Right forelimb (tissue), 1 donor: ENCODE measurements at places on chromosomes 7 and 10.

DNA sequence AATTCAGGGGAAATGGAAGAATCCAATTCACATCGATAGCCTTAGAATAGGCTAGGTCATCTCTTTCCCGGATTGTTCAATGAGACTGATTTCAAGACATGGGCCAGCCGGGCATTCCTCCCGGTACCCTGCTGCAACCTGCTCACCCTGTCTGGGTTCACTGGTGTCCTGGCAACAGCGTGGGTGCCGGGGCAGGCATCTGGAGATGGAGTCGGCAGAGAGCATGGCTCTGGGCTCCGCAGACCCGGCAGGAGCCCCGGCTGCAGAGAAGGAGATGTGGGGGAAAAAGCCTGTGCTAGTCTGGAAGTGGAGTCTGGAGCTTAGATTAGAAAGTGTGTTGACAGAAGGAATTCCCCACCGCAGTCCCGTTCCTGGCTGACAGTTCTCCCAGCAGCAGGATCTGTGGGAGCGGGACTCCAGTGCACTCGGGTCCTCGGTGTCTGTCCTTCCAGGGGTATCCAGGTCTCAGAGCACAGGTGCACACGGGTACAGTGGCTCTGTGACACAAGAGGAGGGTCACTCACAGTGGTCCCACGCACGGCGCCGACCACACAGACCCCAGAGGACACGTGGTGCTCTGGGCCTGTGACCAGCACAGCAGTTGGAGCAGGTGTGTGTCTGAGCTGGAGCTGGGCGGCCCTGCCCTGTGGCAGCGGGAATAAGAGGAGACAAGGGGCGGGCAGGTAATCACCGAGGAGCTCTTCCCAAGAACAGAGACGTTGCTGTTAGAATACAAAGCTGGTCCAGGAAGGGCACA, 65.7 kb upstream of the PITRM1 start:
- DNase-seq, result no peak

DNA sequence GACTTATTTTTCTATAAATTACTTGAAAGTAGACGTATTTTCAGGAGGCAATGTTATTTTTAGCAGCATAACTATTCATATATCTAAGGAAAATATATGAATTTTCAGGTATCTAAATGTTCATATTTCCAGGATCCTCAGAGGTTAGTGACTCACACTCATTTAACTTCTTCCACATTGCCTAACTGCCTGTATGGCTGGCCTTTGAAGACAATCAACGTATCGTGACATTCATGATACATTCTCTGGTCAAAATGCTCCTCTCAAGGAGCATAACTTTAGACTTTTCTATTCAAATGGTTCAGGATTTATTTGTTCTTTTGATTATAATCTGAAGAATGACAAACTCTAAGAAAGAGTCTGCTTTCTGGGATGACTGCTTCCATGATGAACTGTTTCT, 89.3 kb downstream of the SEMA3C start:
- no peak for DNase-seq

DNA sequence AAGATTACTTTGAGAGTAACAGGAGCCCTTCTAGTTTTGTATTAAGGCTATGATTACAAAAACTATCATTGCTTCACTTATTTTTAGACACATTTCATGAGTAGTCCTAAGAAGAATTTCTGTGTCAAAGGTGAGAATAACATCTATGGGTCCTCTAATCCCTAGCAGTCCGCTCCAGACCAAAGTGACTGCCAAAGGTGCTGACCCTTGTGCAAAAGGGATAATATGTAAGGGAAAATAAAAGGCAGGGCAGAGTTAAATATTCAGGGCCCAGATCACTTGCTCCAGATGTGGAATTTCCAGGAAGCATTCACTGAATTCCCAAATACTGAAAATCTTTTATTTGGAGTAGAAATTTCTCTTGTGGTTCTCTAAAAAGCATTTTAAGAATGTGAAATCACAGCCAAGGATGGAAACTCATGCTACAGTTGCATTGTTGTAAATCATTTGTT, 29.3 kb downstream of the RHOBTB1 start:
- no peak for DNase-seq

GRCh38 chr7:17406738-17407137, 108.3 kb downstream of the AHR start:
- no peak for DNase-seq

- DNase-seq, result no peak
Measured at GRCh38 chr7:53642361-53642760, 606.9 kb downstream of the POM121L12 start.

GRCh38 chr7:36155811-36156361, 2.8 kb downstream of the EEPD1 start:
- DNase-seq, result no peak

GRCh38 chr10:95308389-95309302, 17.8 kb upstream of the PDLIM1 start:
- no peak for DNase-seq
